Kidney (tissue), 22 donors: ENCODE measurements at places on chromosomes 5 and 9. TPM values are rescaled to one million over a fixed set of nuclear protein-coding genes. Genes with fewer than 3 reads are reported as not detected.

The PRR16 gene
- total RNA-seq = 3.6 TPM

The PCDHB4 gene
- total RNA-seq = 5.8 TPM

The SLC35A4 gene
- total RNA-seq = 89.9 TPM

The PCDHB13 gene
- 5.9 TPM for total RNA-seq

The AK8 gene
- total RNA-seq = 6.3 TPM

The SHISAL2B gene
- not detected for total RNA-seq

The PHAX gene
- 33.3 TPM for total RNA-seq

The FCN2 gene
- 3.6 TPM for total RNA-seq

The PTGS1 gene
- total RNA-seq = 9.4 TPM

The ZMAT2 gene
- 51.4 TPM for total RNA-seq

The ARPC5L gene
- total RNA-seq = 31.7 TPM

The KCNMB1 gene
- 4.5 TPM for total RNA-seq

The IL4 gene
- total RNA-seq = not detected

The MTAP gene
- total RNA-seq = 42.4 TPM

The PCDHGA2 gene
- total RNA-seq = 4.7 TPM

The PLPPR1 gene
- total RNA-seq = 0.98 TPM
